NCI-H526 (cell line): ENCODE measurements at places on chromosomes 11 and 22.

DNA sequence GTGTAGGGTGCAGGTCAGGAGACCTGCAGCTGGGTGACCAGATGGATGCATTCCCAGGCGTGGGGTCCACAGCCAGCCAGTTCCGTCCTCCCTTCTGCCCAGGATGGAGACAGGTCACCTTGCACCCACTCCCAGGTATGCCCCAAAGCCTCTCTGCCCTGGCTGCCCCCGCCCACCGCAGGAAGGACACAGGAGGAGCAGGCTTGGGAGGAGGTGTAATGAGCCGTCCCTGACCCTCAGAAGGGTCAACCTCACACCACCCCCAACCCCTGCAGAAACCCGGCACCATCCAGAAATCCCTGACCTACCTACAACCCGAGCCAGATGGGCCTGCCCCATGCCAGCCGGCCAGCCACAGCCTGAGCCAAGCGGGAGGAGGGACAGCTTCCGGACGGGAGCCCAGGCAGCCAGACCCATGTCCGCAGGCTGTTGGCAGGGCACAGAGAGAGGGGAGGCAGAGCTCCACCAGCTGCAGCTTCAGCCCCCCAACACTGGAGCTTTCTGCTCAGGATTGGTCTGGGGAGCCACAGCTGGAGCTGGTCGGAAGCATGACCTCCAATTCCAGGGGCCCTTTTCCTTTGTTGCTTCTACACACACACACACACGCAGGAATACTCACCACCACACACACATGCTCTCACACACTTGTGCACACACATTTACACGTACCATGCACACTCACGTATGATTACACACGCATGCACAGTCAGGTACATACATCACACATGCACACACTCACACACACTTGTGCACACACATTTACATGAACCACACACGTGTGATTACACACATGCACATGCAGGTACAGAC lies 5.3 kb downstream of the IFITM10 start:
- DNase-seq: no peak

- no peak for DNase-seq
Observed at GRCh38 chr11:26953770-26954392, 40.0 kb upstream of the FIBIN start.

DNA sequence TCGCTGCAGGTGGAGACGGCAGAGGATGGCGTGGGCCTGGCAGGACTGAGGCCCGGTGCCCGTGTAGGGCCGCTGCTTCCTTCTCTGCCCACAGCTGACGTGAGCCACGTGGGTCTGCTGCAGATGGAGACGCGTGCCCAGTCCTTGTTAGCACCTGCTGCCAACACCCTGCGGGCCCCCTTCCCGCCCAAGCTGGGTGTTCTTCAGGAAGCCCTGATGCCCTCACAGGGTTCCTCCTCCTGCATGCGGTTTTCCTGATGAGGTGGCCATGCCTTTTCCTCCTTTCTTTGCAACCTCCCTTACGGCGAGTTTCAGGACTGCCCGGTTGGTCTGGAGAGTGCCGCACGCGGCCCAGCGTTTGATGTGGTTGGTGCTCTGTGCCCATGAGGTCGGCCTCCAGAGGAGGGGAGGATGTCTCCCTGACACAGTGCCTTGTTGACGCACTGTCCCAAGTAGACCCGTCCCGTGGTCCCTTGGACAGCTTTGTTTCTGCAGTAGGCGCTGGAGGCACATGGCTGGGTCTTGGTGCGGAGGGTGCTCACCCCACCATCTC lies 44.7 kb downstream of the AP2A2 start:
- no peak for DNase-seq

GRCh38 chr11:47586098-47586855 lies at the start of gene FAM180B:
Gene FAM180B (plus strand): TSS chr11:47586678. CDS start chr11:47586769, 91 bp downstream.
- DNase-seq: no peak

- DNase-seq: no peak
Observed at GRCh38 chr22:43478621-43479300, 66.9 kb downstream of the MPPED1 start.

- no peak for DNase-seq
Observed at GRCh38 chr11:63970902-63971301, 3.5 kb upstream of the COX8A start.

- no peak for DNase-seq
Observed at GRCh38 chr11:110028921-110029320, 64.3 kb upstream of the ZC3H12C start.

- DNase-seq: no peak
Observed at GRCh38 chr22:42760806-42761565, 40.3 kb upstream of the A4GALT start.

DNA sequence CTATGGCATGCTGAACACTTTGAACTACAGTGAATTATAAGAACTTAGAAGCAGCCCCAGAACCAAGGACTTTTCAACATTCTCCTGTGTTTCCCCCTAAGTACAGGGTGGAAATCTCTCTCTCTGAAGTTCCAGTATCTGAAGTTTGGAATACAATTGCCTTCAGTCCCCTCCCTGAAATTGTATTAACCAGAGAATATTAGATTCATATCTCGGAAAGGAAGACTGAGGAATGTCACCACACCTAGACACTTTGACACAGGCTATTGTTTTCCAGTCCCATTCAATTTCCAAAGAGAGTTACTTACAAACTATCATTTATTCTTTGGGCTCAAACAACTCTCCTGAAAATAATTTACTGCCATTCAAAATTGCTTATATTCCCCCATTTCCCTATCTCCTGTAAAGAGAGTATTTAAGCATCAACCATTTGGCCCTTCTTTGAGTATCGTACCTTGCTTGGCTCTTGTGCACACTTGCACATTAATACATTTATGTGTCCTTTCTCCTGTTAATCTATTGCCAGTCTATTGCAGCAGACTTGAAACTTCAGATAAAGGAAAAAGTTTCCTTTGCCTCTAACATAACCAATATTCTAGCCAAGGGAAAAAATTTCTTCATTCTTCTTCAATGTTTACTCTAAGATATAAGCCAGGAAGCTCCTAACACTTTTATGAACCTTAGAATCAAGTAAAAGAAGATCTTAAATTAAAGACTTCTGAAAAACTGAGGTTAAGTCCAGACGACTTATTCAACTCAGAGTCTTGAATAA lies 402.4 kb upstream of the DDI1 start:
- no peak for DNase-seq

GRCh38 chr11:1504581-1505290 lies 18.2 kb upstream of the MOB2 start:
- no peak for DNase-seq

DNA sequence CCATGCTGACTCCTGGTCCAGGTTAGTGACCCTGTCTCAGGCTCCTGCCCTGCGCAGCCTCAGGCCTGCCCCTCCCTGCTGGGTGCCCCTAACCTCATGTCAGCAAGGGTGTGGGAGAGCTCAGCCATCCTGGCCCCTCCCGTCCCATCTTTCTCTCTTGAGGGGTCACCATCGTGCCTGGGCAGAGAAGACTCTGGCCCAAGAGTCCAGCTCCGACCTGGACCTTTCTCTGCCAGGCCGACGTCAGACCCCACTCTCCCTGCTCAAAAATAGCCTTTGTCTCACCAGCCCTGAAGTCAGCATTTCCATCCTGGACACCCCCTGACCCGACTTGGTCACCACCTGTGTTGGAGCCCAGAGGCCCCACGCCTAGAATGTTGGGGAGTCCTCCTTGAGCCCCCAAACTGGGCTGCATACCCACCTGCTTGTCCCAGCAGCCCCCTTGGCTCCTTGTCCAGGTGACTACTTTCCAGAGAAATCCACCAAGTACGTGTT lies 4.9 kb downstream of the SCGB1C1 start:
- DNase-seq: no peak

GRCh38 chr22:22748297-22748743 lies 103.9 kb downstream of the GGTLC2 start:
- DNase-seq: no peak

DNA sequence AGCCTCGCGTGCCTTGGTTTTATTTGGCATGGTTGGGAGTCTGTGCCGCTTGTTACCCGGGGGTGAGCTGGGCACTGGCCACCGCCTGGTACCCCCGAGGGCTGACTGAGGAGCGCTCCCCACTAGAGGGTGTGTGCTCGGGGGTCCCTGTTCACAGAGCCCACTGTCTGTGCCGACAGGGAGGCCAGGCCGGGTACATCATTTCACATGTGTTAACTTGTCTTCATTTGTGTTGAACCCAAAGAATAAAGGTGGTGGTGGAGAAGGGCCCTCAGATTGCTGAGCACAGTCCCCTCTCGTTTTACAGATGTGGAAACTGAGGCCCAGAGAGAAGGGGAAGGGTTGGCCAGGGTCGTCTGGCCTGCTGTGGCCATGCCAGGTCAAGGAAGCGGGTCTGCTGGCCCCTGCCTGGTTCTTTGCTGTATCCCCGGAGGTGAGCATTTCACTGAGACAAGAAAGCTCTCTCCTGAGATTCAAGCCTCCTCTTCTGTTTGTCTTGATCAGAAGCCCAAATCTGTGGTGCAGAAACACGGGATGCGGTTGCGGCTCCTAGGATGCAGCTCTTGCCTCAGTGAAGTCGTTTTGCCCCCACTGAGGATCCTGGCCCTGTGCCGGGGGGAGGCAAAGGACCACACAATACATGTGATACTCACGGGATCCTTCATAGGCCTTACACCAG lies 60.8 kb downstream of the FBLN1 start:
- no peak for DNase-seq

GRCh38 chr11:33844236-33844635 lies 47.6 kb downstream of the LMO2 start:
- DNase-seq: no peak
